Hair follicular keratinocyte (primary cell): ENCODE measurements at places on chromosomes 6 and 20. TPM values are rescaled to one million over a fixed set of nuclear protein-coding genes. Genes with fewer than 3 reads are reported as not detected.

The DPPA5 gene
- total RNA-seq, result not detected in 2 replicates

The OR2H2 gene
- total RNA-seq, result not detected in 2 replicates

The LY86 gene
- total RNA-seq, result not detected in 2 replicates

The KHDC1 gene
- 2.0 and 2.2 TPM in 2 replicates for total RNA-seq

The ADAM33 gene
- total RNA-seq, result 0.04 TPM in 1 of 2 replicates, not detected in the other

The TMEM14A gene
- total RNA-seq, result 31.9 and 40.2 TPM in 2 replicates

The SLC32A1 gene
- not detected in 2 replicates for total RNA-seq

The SIRPB2 gene
- 0.15 TPM in 1 of 2 replicates, not detected in the other for total RNA-seq

The APOBEC2 gene
- total RNA-seq, result not detected in 2 replicates

The GSTA2 gene
- total RNA-seq, result not detected in 2 replicates

The RAMACL gene
- 0.55 TPM in 1 of 2 replicates, not detected in the other for total RNA-seq

The LPIN3 gene
- 9.3 and 16.2 TPM in 2 replicates for total RNA-seq

The BCAS1 gene
- not detected in 2 replicates for total RNA-seq

The RNF114 gene
- total RNA-seq, result 111 and 123 TPM in 2 replicates

The RAB44 gene
- 0.19 TPM in 1 of 2 replicates, not detected in the other for total RNA-seq

The LY6G6D gene
- total RNA-seq, result not detected in 2 replicates

The PREX1 gene
- 0.08 and 0.76 TPM in 2 replicates for total RNA-seq

The GATA5 gene
- total RNA-seq, result not detected in 2 replicates

The CPXM1 gene
- not detected in 2 replicates for total RNA-seq

The CNR1 gene
- not detected in 2 replicates for total RNA-seq

The NEU1 gene
- 33.3 and 33.7 TPM in 2 replicates for total RNA-seq

The CDH26 gene
- total RNA-seq, result 0.47 and 1.2 TPM in 2 replicates

The PHACTR2 gene
- total RNA-seq, result 12.0 and 15.1 TPM in 2 replicates

The ZBTB22 gene
- total RNA-seq, result 10.5 and 21.6 TPM in 2 replicates

The TBX18 gene
- total RNA-seq, result under 0.01 and 0.11 TPM in 2 replicates

The COL20A1 gene
- not detected in 2 replicates for total RNA-seq
